ENCODE measurements at places on chromosomes 11 and 22.
A peak's percentile ranks its signal among the peaks of the same experiment; 100 is the strongest.

DNA sequence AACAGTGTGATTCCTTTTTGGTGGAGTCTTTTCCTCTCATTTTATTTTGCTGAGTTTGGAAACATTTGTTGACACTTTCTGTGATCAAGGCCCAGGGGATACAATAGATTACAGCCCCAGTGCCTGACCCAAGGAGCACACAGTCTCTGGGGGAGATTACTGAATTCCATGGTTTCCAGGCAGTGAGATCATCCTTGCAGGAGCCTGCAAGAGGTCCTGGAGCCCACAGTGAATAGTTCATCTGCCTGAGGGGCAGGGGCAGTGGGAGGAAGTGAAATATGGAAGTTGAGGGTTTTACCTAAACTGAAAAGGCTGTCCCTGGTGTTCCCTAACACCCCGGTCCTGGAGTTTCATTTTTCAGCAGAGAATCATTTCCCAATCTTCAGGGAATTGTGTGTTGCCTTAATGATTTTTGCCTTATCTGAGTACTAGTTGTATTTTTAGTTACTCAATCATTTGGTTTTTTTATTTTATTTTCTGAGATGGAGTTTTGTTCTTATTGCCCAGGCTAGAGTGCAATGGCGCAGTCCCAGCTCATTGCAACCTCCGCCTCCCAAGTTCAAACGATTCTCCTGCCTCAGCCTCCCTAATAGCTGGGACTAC is 7.7 kb downstream of the CCS start:
- no peak for DNase-seq
- H3K36me3 ChIP-seq, result no peaks in the 10 kb centered on the region
- no peak overlapping the region for H3K27ac ChIP-seq
- no peak overlapping the region for H3K4me3 ChIP-seq
- no peaks in the 10 kb centered on the region for H3K4me1 ChIP-seq
- H3K27me3 ChIP-seq, result no peaks in the 10 kb centered on the region

DNA sequence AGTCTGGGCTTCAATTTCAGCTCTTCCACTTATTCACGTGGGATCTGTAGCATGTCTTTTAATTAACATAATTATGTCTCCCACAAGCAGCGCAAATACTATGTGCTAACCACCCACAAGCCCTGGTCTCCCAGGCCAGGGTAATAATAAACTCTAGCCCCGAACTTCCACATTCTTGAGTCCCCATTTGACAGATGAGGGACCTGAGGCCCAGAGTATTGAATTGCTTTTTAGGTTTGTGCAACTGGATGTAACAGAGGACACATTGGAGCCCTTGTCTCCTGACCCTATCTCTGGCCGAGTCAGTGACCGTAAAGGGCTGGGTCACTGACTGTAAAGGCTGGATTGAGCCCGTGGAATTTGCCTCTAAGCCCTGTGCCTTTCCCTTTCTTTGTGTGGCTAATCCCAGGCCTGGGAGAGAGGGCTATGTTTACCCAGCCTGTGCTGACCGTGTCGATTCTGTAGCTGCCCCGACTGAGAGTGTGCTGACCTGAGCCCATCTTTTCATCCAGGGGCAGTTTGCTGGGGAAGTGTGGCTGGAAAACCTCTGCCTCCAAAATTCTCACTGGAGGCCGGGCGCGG is 3.9 kb downstream of the CRYBB2 start:
- DNase-seq, result no peak
- no peak overlapping the region for H3K27ac ChIP-seq
- no peak overlapping the region for H3K4me3 ChIP-seq
- no peaks in the 10 kb centered on the region for H3K36me3 ChIP-seq
- H3K27me3 ChIP-seq, result no peaks in the 10 kb centered on the region
- no peaks in the 10 kb centered on the region for H3K4me1 ChIP-seq

- H3K36me3 ChIP-seq, result no peaks in the 10 kb centered on the region
- H3K4me3 ChIP-seq, result no peak overlapping the region
- no peak overlapping the region for H3K27ac ChIP-seq
- no peak for DNase-seq
- H3K27me3 ChIP-seq, result no peaks in the 10 kb centered on the region
- no peaks in the 10 kb centered on the region for H3K4me1 ChIP-seq
Observed at GRCh38 chr11:59857439-59858434, 8.6 kb downstream of the TCN1 start.

DNA sequence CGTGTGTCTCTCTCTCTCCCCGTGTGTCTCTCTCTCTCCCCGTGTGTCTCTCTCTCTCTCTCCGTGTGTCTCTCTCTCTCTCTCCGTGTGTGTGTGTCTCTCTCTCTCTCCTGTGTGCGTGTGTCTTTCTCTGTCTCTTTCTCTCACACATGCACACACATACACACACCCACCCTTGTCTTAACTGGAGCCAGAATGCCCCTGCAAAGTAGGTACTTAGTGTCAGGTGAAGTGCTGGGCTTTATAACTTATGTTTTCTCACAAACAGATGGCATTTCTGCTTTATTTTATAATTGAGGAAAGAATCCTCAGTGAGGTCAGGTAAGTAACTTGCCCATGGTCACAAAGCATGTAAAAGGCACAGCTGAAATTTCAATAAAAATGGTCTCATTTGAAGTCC is 106.0 kb downstream of the CSNK2A3 start:
- H3K27ac ChIP-seq, result no peak overlapping the region
- peaks cover 30% of the 10 kb centered on the region for H3K4me1 ChIP-seq
- no peaks in the 10 kb centered on the region for H3K27me3 ChIP-seq
- DNase-seq, result no peak
- H3K36me3 ChIP-seq, result no peaks in the 10 kb centered on the region

GRCh38 chr11:74949753-74950137 is 679 bp downstream of the SPCS2 start:
- no peaks in the 10 kb centered on the region for H3K36me3 ChIP-seq
- H3K4me1 ChIP-seq, result peaks cover 17% of the 10 kb centered on the region
- H3K27me3 ChIP-seq, result no peaks in the 10 kb centered on the region
- peak overlapping the region; percentile 85 for H3K27ac ChIP-seq

- peaks cover 12% of the 10 kb centered on the region for H3K4me1 ChIP-seq
- no peaks in the 10 kb centered on the region for H3K36me3 ChIP-seq
- no peak for DNase-seq
- peak overlapping the region; percentile 67 for H3K4me3 ChIP-seq
Observed at GRCh38 chr11:61826930-61827570, 1.1 kb upstream of the FADS2 start.

DNA sequence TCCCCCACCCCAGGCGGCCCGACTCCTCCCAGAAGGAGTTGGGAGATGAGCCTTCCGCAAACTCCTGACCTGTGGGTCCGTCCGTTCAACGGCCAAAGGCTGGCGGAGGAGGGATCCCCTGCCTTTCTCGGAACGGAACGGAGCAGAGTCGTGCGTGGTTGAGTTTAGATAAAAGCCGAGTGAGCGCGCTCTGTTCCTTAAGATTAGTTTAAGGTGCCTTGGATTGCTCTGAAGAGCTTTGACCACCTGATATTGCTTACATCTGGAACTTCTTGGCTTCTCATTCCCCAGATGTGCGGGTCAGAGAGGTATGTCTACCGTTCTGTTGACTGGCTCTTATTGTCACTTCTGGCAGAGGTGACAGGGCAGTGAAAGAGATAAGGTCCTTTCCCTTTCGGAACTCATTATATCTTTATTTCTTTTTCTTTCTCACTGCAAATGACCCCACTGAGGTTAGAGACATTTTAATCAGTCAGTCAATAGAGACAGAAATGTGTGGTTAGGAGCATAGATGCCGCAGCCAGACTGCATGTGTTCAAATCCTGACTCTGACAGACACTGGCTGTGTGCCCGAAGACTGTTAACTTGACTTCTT is at the start of gene TRIM6:
TSS of gene TRIM6 (plus strand) at position 31 of the 595 bp plus-strand sequence. CDS start at position 292, 261 bp downstream.
- peak; percentile 62 for DNase-seq
- no peaks in the 10 kb centered on the region for H3K27me3 ChIP-seq

GRCh38 chr22:24681236-24681635 is 78.2 kb downstream of the GGT1 start:
- H3K4me3 ChIP-seq, result no peak overlapping the region
- peaks cover 11% of the 10 kb centered on the region for H3K27me3 ChIP-seq
- H3K27ac ChIP-seq, result no peak overlapping the region
- H3K4me1 ChIP-seq, result no peaks in the 10 kb centered on the region

- H3K4me3 ChIP-seq, result no peak overlapping the region
- no peak overlapping the region for H3K27ac ChIP-seq
- DNase-seq, result no peak
- no peaks in the 10 kb centered on the region for H3K4me1 ChIP-seq
- H3K36me3 ChIP-seq, result no peaks in the 10 kb centered on the region
Observed at GRCh38 chr11:106415510-106415909, 338.0 kb downstream of the AASDHPPT start.

DNA sequence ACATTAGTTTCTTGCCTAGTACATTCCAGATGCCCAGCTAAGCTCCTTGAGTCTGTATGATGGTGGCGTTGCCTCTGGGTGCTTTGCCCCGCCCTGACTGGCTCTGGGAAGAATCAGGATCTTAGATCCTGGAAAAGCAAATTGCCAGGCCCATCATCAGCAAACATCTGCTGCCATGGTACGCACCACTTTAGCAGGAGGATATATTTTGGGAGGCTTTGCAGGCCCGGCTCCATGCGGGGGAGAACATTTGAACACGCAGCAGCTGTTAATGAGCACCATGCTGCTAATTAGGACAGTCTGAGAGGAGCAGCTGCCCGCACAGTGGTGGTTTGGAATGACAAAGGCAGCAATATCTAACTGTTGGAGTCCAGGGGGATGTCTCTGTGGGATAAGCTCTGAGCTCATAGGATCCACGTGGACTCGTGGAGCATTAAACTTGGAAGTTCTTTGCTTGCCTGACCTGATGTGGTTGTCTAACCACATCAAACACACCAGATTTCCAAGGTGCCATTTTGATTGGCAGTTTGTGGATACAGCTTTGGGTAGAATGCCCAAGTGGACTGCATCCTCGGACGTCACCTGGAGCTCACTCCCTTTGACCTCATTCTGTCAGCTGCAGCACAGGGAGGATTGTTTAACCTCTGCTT is 217.0 kb upstream of the ZBED5 start:
- H3K27ac ChIP-seq, result no peak overlapping the region
- DNase-seq, result no peak
- H3K36me3 ChIP-seq, result no peaks in the 10 kb centered on the region
- H3K27me3 ChIP-seq, result no peaks in the 10 kb centered on the region
- H3K4me3 ChIP-seq, result no peak overlapping the region
- no peaks in the 10 kb centered on the region for H3K4me1 ChIP-seq

GRCh38 chr11:16291729-16292128 is 64.6 kb downstream of the SOX6 start:
- H3K36me3 ChIP-seq, result no peaks in the 10 kb centered on the region
- H3K27ac ChIP-seq, result no peak overlapping the region
- DNase-seq, result no peak

DNA sequence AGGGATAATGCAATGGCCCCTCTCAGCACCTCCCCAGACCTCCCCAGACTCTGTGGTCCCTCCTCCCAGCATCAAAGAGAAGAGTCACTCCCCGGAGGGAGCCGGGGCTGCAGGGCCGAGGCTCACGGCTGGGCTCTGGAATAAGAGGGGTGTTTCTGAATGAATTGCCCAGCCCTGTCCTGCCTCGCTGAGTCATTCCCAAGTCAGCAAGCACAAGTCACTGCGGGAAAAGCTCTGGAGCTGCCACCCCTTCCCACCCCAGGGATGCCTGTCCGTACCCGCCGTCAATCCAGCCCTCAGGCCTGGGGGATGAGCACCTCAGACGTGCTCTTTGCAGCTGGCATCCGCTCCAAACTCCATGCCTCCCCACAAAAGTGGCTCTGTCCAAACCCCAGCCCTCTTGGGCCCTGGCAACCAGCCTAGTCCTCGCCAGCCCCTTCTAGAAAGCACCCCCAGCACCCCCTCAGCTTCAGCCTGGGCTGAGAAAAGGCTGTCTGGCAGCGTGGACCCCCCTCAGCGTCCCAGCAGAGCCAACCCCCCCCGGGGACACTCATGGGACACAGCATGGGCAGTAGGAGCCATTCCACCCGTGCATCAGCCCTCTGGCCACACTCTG is 22.7 kb downstream of the CELSR1 start:
- no peaks in the 10 kb centered on the region for H3K4me1 ChIP-seq
- H3K27ac ChIP-seq, result no peak overlapping the region
- no peaks in the 10 kb centered on the region for H3K27me3 ChIP-seq

DNA sequence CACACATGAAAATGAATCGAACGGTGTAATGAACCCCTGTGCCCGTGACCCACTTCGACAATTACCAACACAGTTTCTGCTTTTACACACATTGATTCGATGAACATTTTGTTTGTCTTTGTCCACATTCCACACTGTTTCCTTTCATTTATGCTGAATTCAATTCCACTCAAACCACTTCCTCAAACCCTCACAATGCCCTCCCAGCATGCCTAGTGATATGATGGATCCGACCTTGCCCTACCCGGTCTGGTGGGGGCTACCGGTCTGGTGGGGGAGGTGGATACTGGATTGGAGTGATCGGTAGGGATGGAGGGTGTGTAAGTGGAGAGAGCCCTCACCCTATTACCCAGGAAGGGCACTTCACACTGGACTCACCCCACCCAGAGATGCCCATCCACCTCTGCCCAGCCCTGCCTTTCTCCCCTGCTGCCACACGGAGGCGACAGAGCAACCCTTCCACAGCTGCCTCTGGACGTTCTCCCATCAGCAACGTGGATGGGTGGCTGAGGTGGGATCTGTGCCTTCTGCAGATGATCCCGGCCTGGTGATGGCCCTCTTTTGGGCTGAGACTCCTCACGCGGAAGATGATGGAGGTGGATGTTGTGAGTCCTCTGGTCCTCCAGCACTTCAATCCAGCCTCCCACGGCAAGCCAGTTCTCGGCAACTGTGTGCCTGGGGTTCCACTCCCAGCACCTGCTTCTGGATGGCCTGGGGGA is 33.0 kb upstream of the P2RY2 start:
- H3K4me1 ChIP-seq, result no peaks in the 10 kb centered on the region
- no peaks in the 10 kb centered on the region for H3K27me3 ChIP-seq
- no peak overlapping the region for H3K27ac ChIP-seq
- no peak overlapping the region for H3K4me3 ChIP-seq
- DNase-seq, result peak; percentile 33

DNA sequence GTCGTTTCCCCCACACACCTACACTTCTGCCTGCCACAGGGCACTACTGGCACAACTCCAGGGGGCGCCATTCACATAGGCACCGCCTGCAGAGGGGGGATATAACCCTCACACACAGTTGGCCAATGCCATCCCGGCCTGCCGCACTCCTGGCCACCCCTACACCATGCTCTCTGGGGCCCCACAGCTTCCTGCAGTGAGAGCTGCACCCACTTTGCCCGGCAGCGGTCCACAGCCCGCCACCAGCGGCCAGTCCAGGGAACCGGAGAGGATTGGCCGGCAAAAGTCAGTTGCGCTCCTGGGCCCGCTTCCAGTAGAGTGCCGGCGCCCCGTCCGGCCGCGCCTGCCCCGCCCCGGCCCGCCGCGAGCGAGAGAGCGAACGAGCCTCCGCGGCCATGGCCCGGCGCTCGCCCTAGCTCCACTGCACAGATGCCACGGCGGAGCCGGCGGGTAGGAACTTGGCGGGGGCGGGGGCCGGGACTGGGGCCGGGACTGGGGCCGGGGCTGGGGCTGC is 25.6 kb upstream of the SUSD2 start:
- peak; percentile 83 for DNase-seq
- no peaks in the 10 kb centered on the region for H3K27me3 ChIP-seq
- peaks cover 14% of the 10 kb centered on the region for H3K4me1 ChIP-seq
- no peaks in the 10 kb centered on the region for H3K36me3 ChIP-seq

GRCh38 chr11:86230921-86231434 is 13.6 kb upstream of the EED start:
- H3K27me3 ChIP-seq, result no peaks in the 10 kb centered on the region
- H3K4me3 ChIP-seq, result no peak overlapping the region
- no peaks in the 10 kb centered on the region for H3K4me1 ChIP-seq
- DNase-seq, result no peak
- no peaks in the 10 kb centered on the region for H3K36me3 ChIP-seq
- H3K27ac ChIP-seq, result no peak overlapping the region

GRCh38 chr11:33801821-33802193 is 27.5 kb upstream of the FBXO3 start:
- no peak for DNase-seq
- H3K4me1 ChIP-seq, result peaks cover 7% of the 10 kb centered on the region
- H3K4me3 ChIP-seq, result no peak overlapping the region
- no peak overlapping the region for H3K27ac ChIP-seq
- no peaks in the 10 kb centered on the region for H3K36me3 ChIP-seq
